ENCODE measurements at places on chromosomes 7 and 10. TPM values are rescaled to one million over a fixed set of nuclear protein-coding genes. Genes with fewer than 3 reads are reported as not detected.

The EPHA1 gene
- total RNA-seq = not detected

The ZNF365 gene
- 10.1 TPM for total RNA-seq

The NFE2L3 gene
- 88.0 TPM for total RNA-seq

The SEMA3A gene
- 10.2 TPM for total RNA-seq

The CLRN3 gene
- total RNA-seq = not detected

The ARMS2 gene
- total RNA-seq = not detected

The SFMBT2 gene
- 8.1 TPM for total RNA-seq

The TBXAS1 gene
- 48.6 TPM for total RNA-seq

The LRRC61 gene
- 54.9 TPM for total RNA-seq

The MBL2 gene
- total RNA-seq = 0.17 TPM

The INA gene
- not detected for total RNA-seq

The UPK3B gene
- 2.5 TPM for total RNA-seq

The GLCCI1 gene
- 1.1 TPM for total RNA-seq

Data from Caki2 (cell line).